HuH-7 (cell line): ENCODE measurements at places on chromosomes 5 and 9.
A peak's percentile ranks its signal among the peaks of the same experiment; 100 is the strongest.

DNA sequence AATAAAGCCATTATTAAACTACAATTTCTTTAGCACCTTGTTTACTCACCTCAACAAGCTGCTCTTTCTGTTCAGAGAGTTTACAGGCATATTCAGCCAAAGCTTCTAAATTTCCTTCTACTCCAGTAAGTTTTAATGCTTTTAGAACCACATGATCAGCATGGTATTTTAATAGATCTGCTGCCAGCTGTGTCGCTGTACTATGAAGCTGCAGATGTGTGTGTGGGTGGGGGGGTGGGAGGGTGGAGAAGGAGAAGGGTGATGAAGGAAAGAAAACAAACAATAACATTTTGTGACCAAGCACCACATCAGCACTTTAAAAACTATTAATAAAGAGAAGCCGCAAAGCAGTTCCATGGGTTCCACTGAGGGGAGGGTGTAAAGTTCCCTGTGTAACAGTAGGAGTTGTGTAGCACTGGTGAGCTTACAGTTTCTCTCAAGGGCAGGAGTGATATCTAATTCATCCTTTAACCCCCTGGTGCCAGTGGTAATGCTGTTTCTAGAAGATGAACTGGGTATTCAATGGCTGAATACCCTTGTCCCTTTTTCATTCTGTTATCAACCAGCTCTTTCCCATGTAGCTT, 38.5 kb downstream of the ABITRAM start:
- no peak for DNase-seq

- no peak for DNase-seq
Observed at GRCh38 chr9:5557606-5558587, 47.6 kb downstream of the PDCD1LG2 start.

DNA sequence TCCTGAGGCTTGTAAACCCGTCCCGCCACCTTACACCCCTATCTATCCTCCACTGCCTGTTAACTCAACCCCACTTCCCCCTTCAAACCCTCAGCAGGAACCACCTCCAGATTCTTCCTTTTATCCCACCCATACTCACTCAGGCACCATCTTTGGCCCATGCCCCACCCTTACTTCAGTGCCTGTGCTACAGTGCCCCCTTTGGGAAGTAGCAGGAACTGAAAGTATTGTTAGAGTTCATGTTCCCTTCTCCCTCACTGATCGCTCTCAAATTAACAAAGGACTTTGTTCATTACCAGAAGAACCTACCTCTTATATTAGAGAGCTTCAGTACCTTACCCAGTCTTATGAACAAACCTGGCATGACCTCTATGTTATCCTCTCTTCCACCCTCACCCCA, 92.2 kb upstream of the MOCS2 start:
- DNase-seq: no peak

- DNase-seq: peak; percentile 58
Observed at GRCh38 chr5:64680289-64680688, 10.0 kb upstream of the SHISAL2B start.

DNA sequence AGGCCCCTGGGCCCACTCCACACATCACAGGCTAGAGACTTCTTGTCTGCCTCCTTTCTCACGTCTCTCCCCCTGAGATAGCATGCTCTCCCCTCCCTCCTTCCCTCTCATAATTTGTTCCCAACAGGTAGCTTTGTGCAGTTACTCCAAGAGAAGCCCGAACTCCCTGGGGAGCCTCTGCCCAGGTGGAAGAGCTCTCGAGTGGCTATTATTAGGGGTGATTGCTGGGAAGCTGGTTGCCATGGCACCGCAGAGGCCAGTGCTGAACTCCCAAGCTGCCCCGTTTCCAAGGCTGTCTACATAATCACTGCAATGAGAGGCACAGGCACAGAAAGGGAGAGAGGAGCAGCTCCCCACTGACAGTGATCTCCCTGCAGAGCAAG, 104.7 kb upstream of the GPR151 start:
- no peak for DNase-seq

GRCh38 chr9:133640580-133641395, 4.6 kb downstream of the DBH start:
- no peak for DNase-seq

DNA sequence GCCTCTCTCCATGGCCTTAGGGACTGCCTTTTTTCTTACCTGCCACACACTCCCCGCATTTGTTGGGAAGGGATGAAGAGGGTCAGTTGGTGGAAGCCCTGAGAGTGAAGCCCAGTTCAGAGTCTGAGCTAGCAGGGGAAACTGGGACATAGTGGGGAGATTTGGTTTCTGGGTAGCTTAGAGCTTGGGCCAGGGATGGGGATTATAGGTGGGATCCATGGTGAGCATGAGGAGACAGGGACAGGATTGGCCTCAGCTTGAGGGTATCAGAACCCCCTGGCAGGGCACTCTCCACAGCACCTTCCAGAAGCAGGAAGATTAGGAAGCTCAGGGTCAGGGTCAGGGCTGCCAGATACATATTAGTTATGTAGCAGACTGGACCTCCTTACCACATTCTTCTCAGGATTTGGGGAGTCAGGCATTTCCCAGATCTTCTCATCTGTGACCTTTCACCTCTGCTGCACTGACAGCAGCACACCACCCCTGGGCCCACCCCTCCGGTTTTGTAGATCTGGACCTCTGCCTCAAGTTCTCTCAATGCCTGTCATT, 17.9 kb downstream of the OR13J1 start:
- DNase-seq: no peak

DNA sequence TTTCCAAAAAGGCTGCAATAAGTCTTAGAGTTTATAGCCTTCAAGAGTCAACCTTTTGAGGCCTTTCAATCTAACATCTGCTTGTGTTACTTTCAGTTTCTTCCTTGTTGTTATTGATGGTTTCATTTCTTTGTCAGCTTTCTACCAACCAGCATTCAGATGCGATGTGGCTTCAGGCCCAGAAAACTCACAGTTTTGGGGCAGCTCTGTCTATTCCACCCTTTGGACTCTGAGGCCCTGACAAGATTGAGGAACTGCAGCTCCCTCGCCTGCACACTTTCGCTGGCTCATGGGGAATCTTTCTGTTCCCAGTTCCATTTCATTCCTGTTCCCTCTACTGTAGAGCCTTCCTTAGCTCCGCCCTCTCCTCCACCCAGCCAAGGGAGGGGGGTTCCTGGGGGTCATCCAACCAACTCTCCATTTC, 13.3 kb upstream of the WHRN start:
- no peak for DNase-seq

DNA sequence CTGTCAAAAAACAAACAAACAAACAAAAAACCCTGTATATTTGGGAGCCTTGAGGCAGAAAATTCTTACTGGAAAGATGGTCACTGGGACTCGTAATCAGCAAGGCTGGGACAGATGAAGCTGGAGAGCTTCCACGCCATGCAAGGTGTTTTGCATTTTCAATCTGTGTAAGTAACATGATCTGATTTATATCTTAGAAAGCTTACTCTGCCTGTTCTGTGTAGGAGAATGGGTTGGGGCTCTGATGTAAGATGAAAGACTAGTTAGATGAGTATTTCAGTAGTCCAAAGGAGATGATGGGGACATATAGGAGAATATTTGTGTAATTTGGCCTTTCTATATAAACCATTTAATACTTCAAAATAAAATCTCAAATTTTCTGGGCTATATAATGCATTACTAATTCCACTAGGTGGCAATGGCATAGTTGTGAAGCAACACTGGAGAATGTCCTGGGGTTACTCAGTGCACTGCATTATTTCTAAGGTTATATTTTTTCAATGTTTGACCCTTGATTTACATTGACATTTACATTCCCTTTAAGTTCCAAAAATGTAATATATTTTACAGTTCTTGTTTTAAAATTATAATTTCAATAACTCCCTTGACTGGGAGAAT, 21.9 kb upstream of the FSD1L start:
- no peak for DNase-seq

DNA sequence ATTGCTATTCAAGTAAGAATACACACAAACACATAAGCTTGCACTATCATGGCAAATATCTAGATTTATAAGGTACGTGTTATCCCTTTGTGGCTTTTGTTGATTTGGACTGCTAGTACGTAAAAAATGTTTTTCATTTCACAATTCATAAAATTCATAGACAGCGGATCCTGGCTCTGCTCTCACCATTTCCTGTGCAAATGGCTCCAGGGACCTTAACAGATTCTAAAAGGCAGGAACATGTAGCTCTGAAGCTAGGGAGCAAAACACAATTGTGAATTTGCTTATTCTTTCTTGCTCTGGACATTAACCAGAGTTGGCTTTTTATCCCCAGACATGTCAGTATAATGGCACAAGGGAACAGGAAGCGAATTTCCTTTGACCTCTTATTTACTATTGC, 1019.9 kb upstream of the WWC1 start:
- no peak for DNase-seq

GRCh38 chr9:6188906-6189305, 26.7 kb upstream of the IL33 start:
- no peak for DNase-seq

- no peak for DNase-seq
Observed at GRCh38 chr9:84636436-84636835, 33.1 kb upstream of the NTRK2 start.

DNA sequence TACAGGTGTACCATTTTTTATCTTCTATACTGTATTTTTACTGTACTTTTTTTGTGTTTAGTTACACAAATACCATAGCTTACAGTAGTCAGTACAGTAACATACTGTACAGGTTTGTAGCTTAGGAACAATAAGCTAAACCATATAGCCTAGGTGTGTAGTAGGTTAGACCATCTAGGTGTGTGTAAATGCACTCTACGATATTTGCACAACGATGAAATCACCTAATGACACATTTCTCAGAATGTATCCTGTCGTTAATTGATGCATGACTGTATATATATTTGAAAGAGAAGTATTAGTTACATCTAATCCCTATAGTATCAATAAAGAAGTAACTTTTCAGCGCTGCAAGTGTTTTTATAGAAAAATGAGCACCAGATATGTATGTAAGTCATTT, 138.8 kb downstream of the TRPM6 start:
- no peak for DNase-seq

DNA sequence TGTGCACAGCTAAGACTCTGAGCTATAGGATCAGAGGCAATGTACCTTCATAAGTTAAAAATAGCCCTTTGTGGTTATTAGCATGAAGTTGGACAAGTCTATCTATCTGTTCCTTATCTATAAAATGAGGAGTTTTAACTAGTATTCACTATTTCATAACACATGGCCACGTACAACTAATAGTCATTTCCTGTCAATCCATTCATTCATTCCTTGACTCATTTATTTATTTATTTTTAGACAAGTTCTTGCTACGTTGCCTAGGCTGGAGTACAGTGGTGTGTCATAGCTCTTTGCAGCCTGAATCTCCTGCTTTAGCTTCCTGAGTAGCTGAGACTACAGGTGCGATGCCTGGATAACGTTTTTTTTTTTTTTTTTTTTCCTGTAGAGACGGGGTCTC, 92.1 kb downstream of the NR3C1 start:
- no peak for DNase-seq

GRCh38 chr9:109418827-109419226, 79.3 kb downstream of the PTPN3 start:
- DNase-seq: no peak

DNA sequence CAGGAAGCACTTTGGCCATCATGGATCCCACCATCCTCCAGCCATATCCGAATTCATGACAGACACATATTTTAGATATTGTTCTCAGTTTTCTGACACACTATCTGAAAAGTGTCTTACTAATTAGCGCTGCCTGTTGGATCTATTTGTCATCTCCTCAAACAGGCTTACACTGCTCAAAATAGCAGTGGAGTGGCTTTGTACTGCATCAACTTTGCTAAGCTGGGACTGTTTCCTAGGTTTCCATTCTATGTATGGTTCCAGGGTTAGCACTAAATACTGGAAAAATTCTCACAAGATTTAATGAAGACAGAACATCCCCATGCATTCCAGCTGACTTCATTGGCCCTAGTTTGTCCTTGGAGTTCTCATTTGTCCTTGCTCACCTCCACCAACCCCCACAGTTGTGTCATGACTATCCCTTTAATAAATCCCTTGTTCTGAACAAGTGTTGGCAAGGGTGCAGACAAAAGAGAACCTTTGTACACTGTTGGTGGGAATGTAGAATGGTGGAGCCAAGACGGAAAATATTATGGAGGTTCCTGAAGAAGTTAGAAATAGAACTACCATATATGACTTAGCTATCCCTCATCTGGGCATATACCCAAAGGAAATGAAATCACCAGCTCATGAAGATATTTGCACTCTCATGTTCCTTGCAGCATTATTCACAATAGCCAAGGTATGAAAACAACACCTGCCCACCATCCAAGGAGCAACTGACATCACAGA, 136.5 kb upstream of the RAI14 start:
- DNase-seq: no peak

GRCh38 chr5:159102311-159102934, 2.7 kb upstream of the EBF1 start:
- DNase-seq: no peak

DNA sequence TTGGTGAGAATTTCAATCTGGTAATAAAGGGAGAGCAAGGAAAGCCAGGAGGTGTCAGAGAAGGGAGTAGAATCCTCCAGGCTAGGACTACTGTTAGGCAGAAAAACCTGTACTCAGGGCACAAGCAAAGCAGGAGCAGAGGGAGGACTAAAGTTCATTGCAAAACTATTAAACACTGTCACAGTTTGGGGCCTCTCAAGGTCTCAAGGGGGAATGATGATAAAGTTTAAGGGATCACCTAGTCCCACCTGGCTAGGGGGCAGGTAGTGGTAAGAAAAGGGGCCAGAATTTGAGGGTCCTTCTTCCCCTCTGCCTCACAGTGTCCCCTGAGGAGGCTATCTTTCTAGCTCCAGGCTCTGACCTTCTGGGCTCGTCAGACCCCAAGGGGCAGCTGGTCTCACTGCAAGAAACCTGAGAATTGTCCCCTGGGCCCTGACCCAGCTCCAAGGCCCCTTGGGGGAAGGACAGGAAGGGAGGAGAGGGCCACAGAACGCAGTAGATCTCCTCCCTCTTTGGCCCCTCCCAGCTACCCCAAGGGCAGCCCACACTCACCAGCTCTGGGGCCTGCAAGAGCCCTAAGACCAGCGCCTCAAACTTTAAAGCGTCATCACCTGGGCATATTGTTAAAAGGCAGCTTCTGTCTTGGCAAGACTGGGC, 974 bp downstream of the CCDC69 start:
- DNase-seq: no peak

- no peak for DNase-seq
Observed at GRCh38 chr5:170306381-170306831, 8.8 kb upstream of the LCP2 start.

DNA sequence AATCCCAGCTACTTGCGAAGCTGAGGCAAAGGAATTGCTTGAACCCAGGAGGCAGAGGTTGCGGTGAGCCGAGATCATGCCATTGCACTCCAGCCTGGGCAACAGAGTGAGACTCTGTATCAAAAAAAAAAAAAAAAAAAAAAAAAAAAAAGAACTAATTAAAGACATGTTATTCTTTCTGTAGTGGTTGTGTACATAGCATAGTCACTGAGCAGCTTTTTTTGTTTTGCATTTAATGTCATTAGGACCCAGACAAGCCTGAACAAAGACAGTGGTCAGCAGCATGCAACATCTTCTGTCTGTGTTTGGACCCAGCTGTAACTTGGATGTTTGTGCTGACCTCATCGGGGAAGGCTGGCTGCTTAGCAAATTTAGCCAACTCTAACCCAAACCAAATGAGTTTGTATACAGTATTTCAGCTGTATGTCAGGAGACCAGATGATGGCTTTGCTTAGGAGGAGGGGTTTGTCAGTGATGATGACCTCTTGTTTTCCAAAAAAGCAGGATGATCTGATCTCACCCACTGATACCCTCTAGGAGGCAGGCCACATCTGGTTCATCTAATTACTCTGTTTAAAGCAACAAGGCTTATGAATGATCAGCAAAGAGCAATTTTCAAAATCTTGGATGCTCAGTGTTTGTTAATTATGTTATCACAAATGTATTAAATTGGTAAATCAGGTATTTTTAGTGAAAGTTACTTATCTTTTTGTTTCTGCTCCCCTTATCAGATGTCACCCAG, 39.5 kb downstream of the SNCAIP start:
- DNase-seq: no peak

- no peak for DNase-seq
Observed at GRCh38 chr9:130539420-130540223, 39.8 kb upstream of the FUBP3 start.
